Heart left ventricle (tissue), 16 donors: ENCODE measurements at places on chromosomes 6 and 20. TPM values are rescaled to one million over a fixed set of nuclear protein-coding genes. Genes with fewer than 3 reads are reported as not detected.

GRCh38 chr6:104813552-104813951 lies 46.2 kb downstream of the HACE1 start:
- no peak for DNase-seq

DNA sequence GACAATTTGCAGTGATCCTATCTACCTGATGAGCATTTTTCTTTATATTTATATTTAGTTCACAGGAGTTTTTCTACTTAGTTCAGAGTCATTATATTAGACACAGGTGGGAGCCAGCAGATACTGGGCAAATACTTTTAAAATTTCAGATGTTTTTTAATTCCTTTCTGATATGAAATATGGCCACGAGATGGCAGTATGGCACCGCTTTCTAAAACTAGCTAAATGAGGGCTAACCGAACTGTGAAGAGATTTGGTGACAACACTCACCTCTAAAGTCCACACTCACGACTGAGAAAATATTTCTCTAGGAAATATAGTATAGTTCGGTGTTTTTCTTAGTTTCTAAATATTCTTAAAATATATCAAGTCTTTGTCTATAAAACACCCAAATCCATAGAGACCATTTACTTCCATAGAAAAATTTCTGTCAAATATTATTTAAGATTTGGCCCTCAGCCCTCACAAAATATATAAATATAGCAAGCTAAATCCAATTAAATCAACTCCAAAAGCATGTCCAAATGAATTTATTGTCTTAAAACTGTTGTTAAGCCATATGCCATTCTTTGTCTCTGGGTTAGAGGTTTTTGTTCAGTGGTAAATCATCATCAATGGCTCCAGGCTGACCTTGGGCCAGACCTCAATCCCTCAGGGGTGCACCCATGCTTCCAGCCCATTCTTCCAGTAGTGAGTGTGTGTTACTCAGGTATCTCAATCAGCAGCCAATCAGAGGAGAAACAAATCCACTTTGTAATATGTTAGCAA lies 63.6 kb downstream of the HUS1B start:
- peak; percentile 51 for DNase-seq

DNA sequence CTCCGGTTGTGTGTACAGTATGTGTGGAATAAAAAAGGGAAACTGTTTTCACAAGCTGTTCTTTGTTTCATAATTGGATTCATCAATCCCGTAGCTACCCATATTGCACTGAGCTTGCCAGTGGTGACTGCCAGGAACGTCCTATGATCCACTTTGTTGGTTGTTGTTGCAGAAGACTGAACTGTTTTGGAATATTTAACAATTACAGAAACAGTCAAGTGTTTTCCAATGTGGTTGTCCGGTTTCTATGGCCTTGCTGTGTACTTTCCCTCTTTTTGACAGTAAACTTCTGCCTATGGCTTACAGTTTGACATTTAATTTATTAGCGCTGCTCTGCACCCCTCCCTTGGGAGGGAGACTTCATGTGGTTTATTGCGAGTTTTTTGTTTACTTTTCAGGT lies 141.2 kb downstream of the DTNBP1 start:
- no peak for DNase-seq

- DNase-seq = no peak
Observed at GRCh38 chr6:145204301-145204700, 531.0 kb downstream of the EPM2A start.

- no peak for DNase-seq
Observed at GRCh38 chr6:102075539-102075938, 682.0 kb downstream of the GRIK2 start.

GRCh38 chr6:84618836-84619235 lies 145.6 kb downstream of the TBX18 start:
- no peak for DNase-seq

GRCh38 chr6:163507965-163508364 lies 93.4 kb downstream of the QKI start:
- DNase-seq = no peak

- no peak for DNase-seq
Observed at GRCh38 chr6:25192590-25193459, 86.3 kb upstream of the CARMIL1 start.

GRCh38 chr6:26485112-26485780 lies 14.9 kb upstream of the BTN1A1 start:
- no peak for DNase-seq

GRCh38 chr6:9982215-9982614 lies 432.7 kb downstream of the TFAP2A start:
- DNase-seq = no peak

GRCh38 chr20:5674176-5674660 lies 76.0 kb upstream of the SHLD1 start:
- no peak for DNase-seq

DNA sequence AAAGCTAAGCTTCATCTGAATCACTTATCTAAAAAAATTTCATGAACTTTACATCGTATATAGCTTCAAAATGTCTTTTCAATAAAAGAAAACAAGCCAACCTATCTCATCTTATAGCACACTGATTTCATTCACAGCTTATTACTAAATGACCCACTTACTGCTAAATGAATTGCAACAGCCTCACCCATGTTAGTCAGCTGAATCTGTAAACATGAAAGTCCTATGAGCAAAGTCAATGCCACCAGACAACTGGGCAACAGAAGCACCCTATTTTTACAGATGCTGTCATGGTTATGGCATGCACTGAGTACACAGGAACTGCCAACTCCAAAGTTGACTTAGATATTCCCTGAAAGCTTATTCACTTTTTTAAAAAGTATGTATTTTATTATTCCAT lies 41.2 kb upstream of the DST start:
- DNase-seq = no peak

DNA sequence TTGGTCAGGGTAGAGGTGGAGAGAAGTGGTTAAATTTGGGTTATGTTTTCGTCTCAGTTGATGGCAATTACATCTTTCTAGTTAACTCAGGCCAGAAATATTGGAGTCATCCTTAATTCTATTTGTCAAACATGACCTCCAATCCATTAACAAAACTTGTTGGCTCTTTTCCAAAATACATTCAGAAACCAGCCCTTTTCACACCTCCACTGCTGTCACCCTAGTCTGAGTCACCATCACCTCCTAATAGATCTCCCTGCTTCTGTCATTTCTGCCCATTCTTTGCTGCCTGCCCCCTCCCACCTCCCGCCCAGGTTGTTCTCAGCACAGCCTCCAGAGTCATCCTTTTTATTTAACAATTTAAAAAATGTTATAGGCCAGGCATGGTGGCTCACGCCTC lies 3.0 kb upstream of the ABCF1 start:
- no peak for DNase-seq

DNA sequence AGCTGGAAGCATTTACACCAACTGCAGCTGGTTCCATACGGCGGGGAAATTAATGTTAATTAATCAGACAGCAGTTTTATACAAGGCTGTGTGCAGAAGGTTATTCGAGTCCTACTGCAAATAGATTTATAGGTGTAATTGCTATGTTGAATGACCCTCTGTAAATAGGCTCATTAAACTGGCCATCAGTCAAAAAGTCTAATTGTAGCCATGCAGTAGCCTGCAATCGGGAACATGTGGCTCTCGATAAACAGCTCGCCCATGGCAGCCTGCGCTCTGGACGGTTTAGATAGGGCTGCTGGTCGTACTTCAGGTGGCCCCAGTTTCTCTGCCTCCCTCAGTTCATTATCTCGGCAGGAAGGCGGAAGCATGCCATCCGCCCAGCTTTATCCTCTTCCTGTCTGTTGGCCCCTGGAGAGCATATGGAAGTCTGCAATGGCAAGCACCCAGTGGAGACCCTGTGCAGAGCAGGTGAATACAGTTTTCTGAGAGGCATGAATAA lies 143.2 kb downstream of the MBOAT1 start:
- no peak for DNase-seq

PRL gene
- not detected for polyA plus RNA-seq

SALL4 gene
- polyA plus RNA-seq = not detected

WFDC5 gene
- not detected for polyA plus RNA-seq

ZNF343 gene
- polyA plus RNA-seq = 5.6 TPM

PI16 gene
- polyA plus RNA-seq = 5.7 TPM

SAMD3 gene
- not detected for polyA plus RNA-seq

MUC21 gene
- not detected for polyA plus RNA-seq

PTK6 gene
- polyA plus RNA-seq = 0.04 TPM
